ENCODE measurements at places on chromosomes 13 and 19.

GRCh38 chr19:13441810-13442512, 64.3 kb downstream of the CACNA1A start:
- no peak overlapping the region for H3K4me3 ChIP-seq
- no peak overlapping the region for H3K27ac ChIP-seq
- H3K36me3 ChIP-seq = no peaks in the 10 kb centered on the region
- H3K4me1 ChIP-seq = no peaks in the 10 kb centered on the region
- no peak for DNase-seq

- no peak overlapping the region for H3K27ac ChIP-seq
- H3K4me3 ChIP-seq = no peak overlapping the region
- no peak for DNase-seq
- H3K27me3 ChIP-seq = no peaks in the 10 kb centered on the region
- no peaks in the 10 kb centered on the region for H3K4me1 ChIP-seq
These were observed 72.5 kb downstream of the PCDH17 start for GRCh38 chr13:57704031-57704430.

- H3K4me3 ChIP-seq = no peak overlapping the region
- peaks cover 17% of the 10 kb centered on the region for H3K4me1 ChIP-seq
- H3K27me3 ChIP-seq = no peaks in the 10 kb centered on the region
- DNase-seq = no peak
- no peaks in the 10 kb centered on the region for H3K36me3 ChIP-seq
These were observed 197.7 kb downstream of the KATNAL1 start for GRCh38 chr13:30109471-30110135.

DNA sequence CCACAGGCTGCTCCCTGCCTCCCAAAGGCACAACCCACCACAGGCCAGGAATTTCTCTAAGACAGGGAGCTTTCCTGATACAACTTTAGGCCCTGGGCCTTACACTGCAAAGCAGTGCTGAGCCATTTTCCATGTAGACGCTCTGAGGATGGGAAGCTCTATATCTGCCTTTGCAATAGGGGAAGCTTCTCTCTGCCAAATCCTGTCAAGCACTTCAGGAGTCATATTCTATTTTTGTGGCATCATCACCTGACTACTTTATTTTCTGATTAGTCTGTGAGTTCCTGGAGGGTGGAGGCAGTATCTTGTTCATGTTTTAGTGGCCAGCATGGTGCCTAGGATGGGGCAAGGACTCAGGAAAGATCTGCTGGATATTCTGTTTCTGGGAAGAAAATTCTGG, 382.0 kb downstream of the ZNF536 start:
- DNase-seq = no peak
- H3K4me3 ChIP-seq = no peak overlapping the region
- H3K27ac ChIP-seq = no peak overlapping the region
- no peaks in the 10 kb centered on the region for H3K4me1 ChIP-seq
- no peaks in the 10 kb centered on the region for H3K27me3 ChIP-seq

DNA sequence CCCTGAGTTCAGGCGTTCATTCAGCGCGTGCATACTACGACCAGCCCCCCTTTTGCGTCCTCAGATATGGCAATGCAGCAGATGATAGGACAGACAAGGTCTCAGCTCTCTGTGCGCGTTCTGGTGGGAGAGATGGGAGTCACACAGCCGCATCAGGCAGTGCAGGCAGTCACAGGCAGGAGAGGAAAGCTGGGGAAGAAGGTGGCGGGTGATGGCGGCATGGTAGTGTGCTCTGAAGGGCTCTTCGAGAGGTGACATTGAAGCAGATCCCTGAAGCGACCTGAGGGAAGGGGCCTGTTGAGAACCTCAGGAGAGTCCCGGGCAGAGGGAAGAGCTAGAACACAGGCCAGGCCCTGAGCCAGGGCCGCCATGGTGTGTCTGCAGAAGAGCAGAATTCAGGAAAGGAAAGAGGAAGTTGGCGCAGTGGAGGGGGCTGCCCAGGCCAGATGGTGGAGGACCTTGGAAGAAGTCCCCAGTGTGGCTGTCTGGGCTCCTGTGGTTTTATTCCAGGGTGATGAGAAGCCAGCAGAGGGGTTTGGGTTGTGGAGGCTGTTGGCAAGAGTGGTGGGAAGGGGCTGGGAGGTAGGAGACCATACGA, 3.5 kb downstream of the USF2 start:
- no peak overlapping the region for H3K27ac ChIP-seq
- no peak overlapping the region for H3K4me3 ChIP-seq
- peaks cover 68% of the 10 kb centered on the region for H3K36me3 ChIP-seq
- H3K4me1 ChIP-seq = peaks cover 8% of the 10 kb centered on the region
- H3K27me3 ChIP-seq = no peaks in the 10 kb centered on the region

GRCh38 chr13:103238441-103238840, 172.2 kb upstream of the SLC10A2 start:
- H3K27ac ChIP-seq = no peak overlapping the region
- no peak for DNase-seq
- no peaks in the 10 kb centered on the region for H3K36me3 ChIP-seq
- no peak overlapping the region for H3K4me3 ChIP-seq
- H3K27me3 ChIP-seq = no peaks in the 10 kb centered on the region

- peaks cover 14% of the 10 kb centered on the region for H3K4me1 ChIP-seq
- no peak overlapping the region for H3K4me3 ChIP-seq
- H3K27ac ChIP-seq = no peak overlapping the region
These were observed 3.8 kb downstream of the ERFL start for GRCh38 chr19:41924151-41925145.

GRCh38 chr19:46339446-46339845, 7.4 kb upstream of the PPP5C start:
- no peak overlapping the region for H3K4me3 ChIP-seq
- H3K36me3 ChIP-seq = peaks cover 76% of the 10 kb centered on the region
- no peak overlapping the region for H3K27ac ChIP-seq
- no peaks in the 10 kb centered on the region for H3K4me1 ChIP-seq

GRCh38 chr13:97234742-97235141, 12.6 kb downstream of the MBNL2 start:
- H3K27ac ChIP-seq = peak overlapping the region; percentile 35
- no peaks in the 10 kb centered on the region for H3K36me3 ChIP-seq
- no peak for DNase-seq
- H3K4me1 ChIP-seq = peaks cover 44% of the 10 kb centered on the region
- no peaks in the 10 kb centered on the region for H3K27me3 ChIP-seq

Data from heart left ventricle (tissue), 16 donors.